Stimulated activated naive CD4-positive, alpha-beta T cell treated with Interleukin-2 at 50 U/mL for 16 hours (primary cell): ENCODE measurements at places on chromosomes 1 and 21.

GRCh38 chr1:69082312-69082711, 485.4 kb upstream of the LRRC7 start:
- DNase-seq: no peak

GRCh38 chr21:45353200-45353599, 51.8 kb upstream of the COL18A1 start:
- no peak for DNase-seq

DNA sequence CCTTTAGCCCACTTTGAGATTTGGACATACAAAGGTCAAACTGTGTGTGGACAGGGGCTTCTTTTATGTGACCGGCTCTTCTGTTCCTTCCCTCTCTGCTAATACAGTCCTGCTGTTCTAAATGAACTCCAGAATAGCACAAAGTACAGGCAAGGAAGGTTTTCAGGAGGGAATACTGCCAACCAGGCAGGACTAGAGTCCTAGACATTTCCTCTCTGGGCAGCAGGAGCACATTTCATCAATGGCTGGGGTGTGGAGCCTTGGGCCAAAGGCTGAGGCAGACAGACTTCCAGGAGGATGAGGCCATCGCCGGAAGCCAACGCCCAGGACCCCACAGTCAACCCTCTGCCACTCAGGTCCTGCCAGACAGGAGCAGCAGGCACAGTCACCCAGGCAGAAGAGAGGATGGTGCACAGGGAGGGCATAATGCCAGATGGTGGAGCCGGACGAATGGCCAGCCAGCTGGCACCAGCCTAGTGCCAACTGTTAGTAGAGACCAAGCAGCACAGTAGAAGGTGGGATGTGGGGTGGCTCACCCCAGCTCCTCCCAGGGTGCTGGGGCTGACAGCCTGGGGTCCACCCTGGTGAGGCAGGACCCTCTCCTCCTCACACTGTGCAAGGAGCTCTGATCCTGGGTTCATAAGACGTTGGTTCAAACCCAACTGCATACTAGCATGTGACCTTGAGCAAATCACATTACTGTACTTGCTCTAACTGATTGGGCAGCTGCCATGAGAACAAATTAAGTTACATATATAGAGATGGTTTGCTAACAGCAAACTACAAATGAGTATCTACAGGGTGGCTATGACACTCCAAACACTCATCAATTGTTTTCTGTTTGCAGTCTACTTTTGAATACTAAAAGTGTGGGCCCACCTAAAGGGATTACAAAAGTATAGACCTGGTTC, 410.7 kb downstream of the SIPA1L2 start:
- DNase-seq: no peak

DNA sequence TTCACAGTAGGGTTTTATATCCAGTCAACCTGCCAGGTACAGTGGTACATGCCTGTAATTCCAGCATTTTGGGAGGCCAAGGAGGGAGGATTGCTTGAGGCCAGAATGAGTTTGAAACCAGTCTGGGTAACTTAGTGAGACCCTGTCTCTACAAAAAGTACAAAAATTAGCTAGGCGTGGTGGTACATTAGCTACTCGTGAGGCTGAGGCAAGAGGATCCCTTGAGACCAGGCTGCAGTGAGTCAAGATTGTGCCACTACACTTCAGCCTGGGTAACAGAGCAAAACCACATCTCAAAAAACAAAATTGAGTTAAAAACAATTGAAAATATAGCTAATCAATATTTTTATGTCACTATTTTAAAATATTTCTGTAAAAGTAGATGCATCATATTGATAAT, 33.2 kb downstream of the DDI2 start:
- DNase-seq: no peak

DNA sequence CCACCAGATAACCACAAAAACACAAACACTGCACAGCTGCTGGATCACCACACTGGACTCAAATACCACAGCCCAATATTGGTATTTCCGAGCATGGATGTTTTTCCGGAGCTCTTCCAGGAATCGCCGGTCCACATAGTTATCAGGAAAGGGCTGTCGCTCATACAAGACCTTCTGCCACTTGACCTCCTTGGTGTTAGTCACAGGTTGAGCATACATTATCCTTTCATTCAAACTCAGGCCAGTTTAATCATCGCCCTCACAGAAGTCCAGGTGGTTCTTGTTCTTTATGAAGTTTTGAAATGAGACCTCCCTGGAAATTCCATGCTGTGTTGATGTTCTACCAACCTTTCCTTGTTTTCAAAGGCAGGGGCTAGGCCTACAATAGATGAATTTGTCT, 1.5 kb downstream of the PIGC start:
- DNase-seq: no peak

GRCh38 chr1:5906116-5906515, 86.1 kb downstream of the NPHP4 start:
- no peak for DNase-seq

GRCh38 chr1:18015719-18016118, 91.9 kb upstream of the IGSF21 start:
- DNase-seq: no peak

DNA sequence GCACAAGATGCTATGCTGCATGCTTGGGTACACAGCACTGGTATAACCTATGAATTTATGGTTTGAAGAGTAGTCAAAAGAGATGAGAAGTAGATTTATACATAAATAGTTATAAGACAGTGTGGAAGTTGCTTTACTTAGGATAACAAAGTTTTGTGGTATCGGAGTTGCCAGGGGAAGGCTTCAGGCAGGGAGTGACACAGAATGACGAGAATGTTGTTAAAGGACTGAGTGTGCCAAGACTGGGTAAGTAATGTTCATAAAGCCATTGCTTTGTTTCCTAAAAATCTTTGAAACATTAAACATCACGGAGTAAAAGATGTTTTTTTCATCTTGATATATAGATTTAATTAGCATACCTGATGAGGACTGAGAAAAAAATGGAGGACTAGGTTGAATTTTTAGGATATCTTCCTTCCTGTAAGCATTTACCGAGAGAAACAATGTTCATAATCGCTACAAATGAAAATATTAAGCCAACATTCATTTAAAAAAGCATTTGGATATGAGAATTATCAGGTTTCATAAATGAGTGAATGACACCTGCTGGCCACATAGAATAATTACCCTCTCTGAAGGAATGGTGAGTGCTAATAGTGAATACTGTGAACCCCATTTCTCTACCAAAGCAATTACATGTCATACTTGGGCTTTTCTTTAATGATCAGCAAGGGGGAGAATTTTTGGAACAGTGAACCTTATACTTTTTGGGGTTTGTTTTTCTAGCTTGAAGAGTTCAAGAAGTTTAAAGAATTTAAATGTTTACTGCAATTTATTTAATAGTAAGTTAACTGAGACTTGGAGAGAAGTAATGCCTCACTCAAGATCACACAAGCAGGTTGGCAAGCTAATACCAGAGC, 28.4 kb downstream of the EXTL2 start:
- DNase-seq: no peak

- DNase-seq: no peak
These were observed 26.8 kb upstream of the ABCB10 start for GRCh38 chr1:229585338-229585737.

DNA sequence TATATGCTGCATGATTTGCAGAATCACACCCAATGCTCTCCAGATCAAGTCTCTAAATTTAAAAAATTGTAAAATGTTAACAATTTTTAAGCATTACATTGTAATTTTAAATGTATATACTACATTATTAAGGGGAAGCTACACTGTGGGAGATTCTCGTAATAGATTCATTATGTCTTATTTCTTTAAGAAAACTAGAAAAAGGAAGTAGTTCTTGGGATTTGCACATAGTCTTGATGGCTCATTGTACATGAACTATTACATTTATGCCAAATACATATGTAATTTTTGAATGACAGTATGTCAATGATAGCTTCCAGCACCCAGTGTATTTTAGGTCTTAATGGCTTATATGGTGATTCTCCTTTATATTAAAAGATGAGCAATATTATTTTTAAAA, 250.3 kb downstream of the PTPRC start:
- no peak for DNase-seq

- DNase-seq: no peak
These were observed 128.1 kb downstream of the SIPA1L2 start for GRCh38 chr1:232501854-232502253.

GRCh38 chr21:37655611-37656300, 260.5 kb downstream of the KCNJ6 start:
- DNase-seq: no peak

GRCh38 chr1:172185211-172185610, 235.3 kb upstream of the C1orf105 start:
- DNase-seq: no peak

- no peak for DNase-seq
These were observed 464 bp downstream of the COL11A1 start for GRCh38 chr1:103107741-103108375.

DNA sequence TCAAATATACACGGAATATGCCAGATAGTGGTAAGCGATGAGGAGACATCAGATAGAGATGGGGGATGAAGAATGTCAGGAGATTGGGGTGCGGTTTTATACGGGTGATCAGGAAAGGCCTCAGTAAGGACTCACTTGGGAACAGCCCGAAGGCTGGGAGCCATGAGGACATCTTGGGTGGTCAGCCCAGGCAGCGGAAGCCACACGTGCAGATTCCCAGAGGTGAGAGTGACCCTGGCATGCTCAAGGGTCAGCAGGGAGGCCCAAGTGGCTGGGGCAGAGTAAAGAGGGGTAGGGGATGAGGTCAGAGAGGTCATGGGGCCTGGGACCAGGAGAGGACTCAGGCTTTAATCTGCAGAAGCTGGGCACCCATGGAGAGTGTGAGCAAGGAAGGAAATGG, 106.6 kb downstream of the MATN1 start:
- no peak for DNase-seq

- no peak for DNase-seq
These were observed 5.8 kb upstream of the FOXD3 start for GRCh38 chr1:63316598-63316983.

- DNase-seq: no peak
These were observed 247.0 kb upstream of the LYPLAL1 start for GRCh38 chr1:218926631-218927030.

DNA sequence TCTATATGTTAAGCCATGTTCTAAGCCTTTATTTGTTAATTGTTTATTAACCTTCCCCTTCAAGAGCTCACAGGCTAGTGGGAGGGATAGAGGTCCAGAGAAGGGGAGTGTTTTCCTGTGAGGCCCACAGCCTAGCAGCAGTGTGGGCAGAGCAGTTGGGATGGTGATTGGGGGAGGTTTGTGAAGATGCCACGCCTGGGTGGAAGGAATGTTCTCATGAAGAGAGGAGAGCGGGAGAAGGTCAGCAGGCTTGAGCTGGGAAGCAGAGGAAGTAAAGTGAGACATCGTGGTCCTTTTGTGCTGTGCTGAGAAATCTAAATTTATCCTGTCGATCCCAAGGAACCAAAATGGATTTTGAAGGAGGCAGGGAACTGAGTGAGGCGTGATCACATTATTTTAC, 42.6 kb downstream of the TRAPPC10 start:
- no peak for DNase-seq

GRCh38 chr1:211580303-211580687, 1.3 kb upstream of the SLC30A1 start:
- no peak for DNase-seq

- DNase-seq: no peak
These were observed 3.9 kb downstream of the KPNA6 start for GRCh38 chr1:32111789-32112188.

DNA sequence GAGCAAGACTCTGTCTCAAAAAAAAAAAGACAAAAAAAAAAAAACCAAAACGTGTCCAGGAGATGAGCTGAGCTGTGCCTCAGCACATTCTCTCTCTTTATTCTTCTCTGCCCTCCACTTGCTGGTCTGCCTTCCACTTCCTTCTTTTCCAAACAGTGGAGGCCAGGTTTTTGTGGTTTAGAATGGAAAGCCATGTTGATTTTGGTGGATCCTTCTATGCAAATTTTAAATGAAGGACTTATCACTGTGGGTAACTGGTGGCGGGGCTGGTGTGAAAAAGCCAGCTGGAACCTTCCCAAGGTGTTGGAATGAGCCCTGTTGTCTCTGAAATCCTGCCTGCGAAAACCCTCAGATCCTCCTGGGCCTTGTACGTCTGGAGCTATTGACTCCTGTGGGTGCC, 61.9 kb downstream of the PTPRU start:
- DNase-seq: no peak

DNA sequence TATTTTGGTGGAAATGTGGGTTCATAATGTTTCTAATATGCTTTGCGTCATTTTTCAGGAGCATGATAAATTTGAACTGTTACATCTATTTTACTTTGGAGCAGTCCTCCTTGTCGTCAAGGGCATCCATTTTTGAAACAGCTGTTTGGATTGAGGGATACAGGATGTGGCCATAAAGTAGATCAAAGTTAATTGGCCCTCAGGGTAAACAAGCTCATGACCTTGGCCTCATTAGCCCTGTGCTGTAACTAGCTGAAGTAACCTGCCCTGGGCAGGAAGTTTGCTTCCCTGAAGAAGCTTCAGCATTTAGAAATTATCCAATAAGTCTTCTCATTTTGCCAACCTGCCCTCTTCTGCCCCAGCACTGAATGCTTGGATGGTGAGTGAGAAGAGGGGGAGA, 24.8 kb upstream of the RGL1 start:
- DNase-seq: no peak

DNA sequence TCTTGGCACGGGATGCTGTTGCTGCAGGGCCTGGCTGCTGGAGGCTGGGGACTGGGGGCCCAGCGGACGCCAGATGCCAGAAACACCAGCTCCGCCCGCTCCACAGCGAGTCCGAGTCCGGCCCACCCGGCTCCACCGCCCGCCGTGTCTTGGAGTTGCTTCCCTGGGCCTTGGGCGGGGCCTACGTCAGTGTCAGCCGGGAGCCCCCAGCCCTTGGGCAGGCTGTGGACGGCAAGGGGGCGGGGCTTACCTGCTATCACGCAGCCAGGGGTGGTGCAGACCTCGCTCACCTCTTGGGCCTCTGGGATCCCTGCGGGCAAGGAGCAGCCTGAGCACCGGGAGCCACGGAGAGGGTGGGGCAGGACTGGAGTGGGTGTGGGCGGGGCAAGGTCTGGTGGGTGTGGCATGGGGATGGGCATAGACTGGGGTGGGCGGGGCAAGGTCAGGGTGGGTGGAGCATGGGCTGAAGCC, 21.8 kb downstream of the MMEL1 start:
- DNase-seq: no peak

DNA sequence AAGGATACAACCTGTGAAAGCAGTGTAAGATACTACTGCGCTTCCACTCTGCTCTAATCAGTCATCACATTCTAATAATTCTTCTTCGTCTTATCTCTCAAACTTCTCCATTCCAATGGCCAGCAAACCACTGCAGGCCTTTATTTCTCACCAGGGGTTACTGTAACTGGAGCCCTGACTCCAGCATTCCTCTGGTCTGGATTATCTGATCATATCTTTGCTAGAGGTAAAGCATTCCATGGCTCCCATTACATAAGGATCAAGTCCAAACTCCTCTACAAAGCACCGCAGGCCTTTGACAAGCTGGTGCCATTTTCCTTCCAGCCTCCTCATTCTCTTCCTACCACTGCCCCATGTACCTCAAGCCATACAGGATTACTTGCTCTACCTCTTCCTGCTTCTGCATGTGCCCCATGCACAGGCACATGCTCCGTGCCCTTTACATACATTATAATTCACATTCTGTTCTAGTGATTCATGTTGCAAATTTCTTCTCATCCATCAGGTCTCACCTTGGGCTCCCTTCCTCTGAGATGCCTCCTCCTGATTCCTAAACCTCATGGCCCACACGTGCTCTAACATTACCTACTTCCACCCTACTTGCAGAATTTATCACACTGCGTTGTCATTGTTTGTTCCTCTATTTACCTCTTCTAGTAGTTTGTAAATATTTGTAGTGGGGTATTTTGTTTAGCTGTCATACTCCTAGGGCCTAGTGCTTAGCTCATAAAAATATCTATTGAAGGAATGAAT, 9.3 kb upstream of the SERBP1 start:
- no peak for DNase-seq
